Chondrocyte (in vitro differentiated cells): ENCODE measurements at places on chromosomes 7 and 10.

GRCh38 chr10:58667658-58668310, 155.1 kb downstream of the BICC1 start:
- H3K4me1 ChIP-seq: peaks cover 51% of the 10 kb centered on the region
- no peak overlapping the region for H3K4me3 ChIP-seq
- H3K36me3 ChIP-seq: peaks cover 3% of the 10 kb centered on the region
- no peak for DNase-seq
- H3K27me3 ChIP-seq: no peaks in the 10 kb centered on the region
- H3K27ac ChIP-seq: no peak overlapping the region

DNA sequence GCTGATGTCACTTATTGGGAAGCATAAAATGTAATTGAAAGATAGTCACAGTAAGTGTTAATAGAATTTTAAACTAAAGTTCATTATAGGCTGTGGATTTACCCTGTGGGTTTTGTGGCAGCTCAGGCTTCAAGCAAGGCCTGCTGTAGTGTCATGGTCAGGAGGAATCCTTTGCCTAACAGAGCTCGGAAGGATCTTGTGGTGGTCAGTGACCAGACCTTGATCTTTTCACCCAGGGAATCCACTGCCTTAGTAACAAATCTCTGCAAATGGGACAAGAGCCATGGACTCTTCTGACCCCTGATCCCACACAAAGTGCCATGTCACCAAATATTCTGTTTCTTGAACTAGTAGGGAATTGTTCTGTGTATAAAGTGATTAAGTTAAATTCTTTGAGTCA, 20.6 kb upstream of the HDAC9 start:
- no peak for DNase-seq
- H3K27me3 ChIP-seq: no peaks in the 10 kb centered on the region
- H3K36me3 ChIP-seq: no peaks in the 10 kb centered on the region
- H3K27ac ChIP-seq: no peak overlapping the region

GRCh38 chr7:100861616-100861985, 5.6 kb upstream of the TRIP6 start:
- peaks cover 11% of the 10 kb centered on the region for H3K36me3 ChIP-seq
- peaks cover 10% of the 10 kb centered on the region for H3K4me1 ChIP-seq
- no peak for DNase-seq
- H3K27ac ChIP-seq: no peak overlapping the region
- no peaks in the 10 kb centered on the region for H3K27me3 ChIP-seq

DNA sequence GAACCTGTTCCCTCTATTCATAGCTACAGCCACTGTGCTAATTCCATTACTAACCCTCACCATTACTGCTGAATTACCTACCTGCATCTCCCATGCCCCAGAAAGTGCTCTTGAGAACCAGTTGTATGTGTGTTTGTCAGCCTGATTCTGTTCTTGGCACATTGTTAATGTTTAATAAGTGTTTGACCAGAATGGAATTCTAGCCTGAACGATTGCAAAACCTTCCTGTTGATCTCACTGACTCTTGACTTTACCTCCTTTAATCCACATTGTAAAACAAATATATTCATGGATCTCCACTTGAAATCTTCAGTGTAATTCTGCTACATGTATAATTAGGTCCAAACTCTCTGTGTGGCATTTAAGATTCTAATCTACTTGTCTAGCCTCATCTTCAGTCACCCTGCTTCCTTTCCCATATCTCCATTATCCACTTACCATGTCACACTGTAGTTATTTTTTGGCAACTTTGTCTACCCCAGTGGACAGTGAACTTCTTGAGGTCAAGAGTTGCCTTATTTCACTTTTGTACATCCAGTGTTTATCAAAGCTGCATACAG, 4.9 kb downstream of the ZNF277 start:
- H3K4me3 ChIP-seq: no peak overlapping the region
- H3K36me3 ChIP-seq: no peaks in the 10 kb centered on the region
- no peak for DNase-seq
- peak overlapping the region; percentile 6 for H3K27ac ChIP-seq

DNA sequence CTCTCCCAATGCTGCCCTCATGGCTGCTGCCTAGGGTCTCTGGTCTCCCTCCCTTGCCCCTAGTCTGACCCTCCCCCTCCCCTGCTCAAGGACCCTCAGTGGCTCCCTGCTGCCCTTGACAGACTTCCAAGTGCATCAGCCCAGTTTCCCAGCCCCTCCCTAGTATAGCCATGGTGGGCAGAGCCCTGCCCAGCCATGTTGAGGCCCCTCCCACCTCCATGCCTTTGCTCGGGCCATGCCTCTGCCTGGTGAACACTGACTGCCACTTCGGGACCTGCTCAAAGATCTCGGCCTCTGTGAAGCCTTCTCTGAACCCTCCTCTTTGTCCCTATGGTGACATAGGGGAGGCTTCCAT, 73.2 kb downstream of the MYL10 start:
- H3K4me3 ChIP-seq: no peak overlapping the region
- no peaks in the 10 kb centered on the region for H3K4me1 ChIP-seq
- H3K27me3 ChIP-seq: no peaks in the 10 kb centered on the region
- H3K36me3 ChIP-seq: peaks cover 19% of the 10 kb centered on the region
- peak; percentile 37 for DNase-seq

DNA sequence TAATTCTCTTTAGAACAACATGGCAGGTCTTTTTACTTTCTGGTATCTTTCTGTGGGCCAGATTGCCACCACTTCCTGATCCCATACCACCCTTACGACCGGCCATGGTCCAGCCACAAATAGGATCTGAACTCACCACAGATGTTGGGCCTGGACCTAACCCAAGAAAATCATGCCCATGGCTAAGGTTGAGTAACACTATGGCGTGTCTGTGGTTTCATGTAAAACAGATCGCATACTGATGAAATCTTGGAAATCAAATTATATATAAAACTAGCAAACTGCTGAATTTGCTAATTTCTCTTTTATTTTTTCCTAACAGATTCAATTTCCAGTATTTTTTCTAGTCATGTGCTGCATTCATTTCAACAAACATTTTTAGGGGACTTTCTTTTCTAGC, 77.2 kb downstream of the CH25H start:
- H3K27me3 ChIP-seq: peaks cover 12% of the 10 kb centered on the region
- H3K4me3 ChIP-seq: no peak overlapping the region
- H3K27ac ChIP-seq: peak overlapping the region; percentile 19
- DNase-seq: no peak

DNA sequence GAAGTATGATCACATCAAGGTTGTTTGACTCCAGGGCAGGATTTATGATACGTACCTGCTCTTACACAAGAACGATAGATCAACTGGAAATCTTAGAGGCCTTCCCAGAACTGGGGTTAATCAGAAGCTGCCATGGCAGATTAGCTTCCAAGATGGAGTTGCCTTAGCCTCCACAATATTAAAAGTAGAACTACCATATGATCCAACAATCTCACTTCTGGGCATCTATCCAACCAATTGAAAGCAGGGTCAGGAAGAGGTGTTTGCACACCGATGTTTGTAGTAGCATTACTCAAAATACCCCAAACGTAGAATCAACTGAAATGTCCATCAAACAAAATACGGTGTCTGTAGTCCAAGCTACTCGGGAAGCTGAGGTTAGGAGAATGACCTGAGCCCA, 6.6 kb downstream of the PILRB start:
- no peaks in the 10 kb centered on the region for H3K4me1 ChIP-seq
- H3K27ac ChIP-seq: no peak overlapping the region
- peaks cover 39% of the 10 kb centered on the region for H3K36me3 ChIP-seq
- no peaks in the 10 kb centered on the region for H3K27me3 ChIP-seq
- no peak for DNase-seq
- no peak overlapping the region for H3K4me3 ChIP-seq

- H3K36me3 ChIP-seq: no peaks in the 10 kb centered on the region
- H3K4me1 ChIP-seq: peaks cover 30% of the 10 kb centered on the region
- DNase-seq: no peak
Observed at GRCh38 chr7:95599069-95599468, 2.8 kb upstream of the PDK4 start.

DNA sequence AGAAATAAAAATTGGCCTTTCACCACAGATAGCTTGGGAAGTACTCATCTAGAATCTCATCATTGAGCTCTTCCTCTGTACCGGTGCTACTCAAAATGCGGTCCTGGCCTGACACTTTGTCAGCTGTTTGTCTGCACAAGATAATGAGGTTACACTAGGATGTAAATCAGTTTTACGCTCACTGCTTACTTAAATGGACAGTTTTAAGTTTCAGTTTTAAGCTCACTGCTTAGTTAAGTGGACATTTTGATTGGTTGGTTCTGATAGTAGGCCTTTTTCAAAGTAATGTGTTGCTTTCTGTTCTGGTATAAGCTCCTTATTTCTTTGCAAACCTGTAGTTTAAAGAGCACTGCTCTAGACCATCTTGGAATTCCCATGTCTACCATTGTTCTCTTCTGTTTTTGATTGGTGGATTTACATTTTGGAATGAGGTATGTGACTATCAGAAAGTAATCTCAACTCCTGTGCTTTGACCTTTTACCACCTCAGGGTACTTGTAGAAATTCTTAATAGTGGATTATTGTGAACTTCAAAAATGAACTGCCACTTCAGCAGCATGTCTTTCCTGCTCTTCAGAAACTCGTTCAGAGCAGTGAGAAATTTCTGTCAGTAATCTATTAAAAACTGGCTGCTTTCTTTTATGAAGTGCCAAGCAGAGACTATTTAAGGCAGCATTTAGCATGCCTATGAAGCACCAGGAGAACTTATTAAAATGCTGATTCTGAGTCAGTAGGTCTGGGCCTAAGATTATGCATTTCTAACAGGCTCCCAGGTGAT, 55.0 kb downstream of the C1GALT1 start:
- H3K4me1 ChIP-seq: peaks cover 12% of the 10 kb centered on the region
- no peaks in the 10 kb centered on the region for H3K27me3 ChIP-seq
- H3K36me3 ChIP-seq: peaks cover 10% of the 10 kb centered on the region
- H3K27ac ChIP-seq: no peak overlapping the region

- H3K27me3 ChIP-seq: no peaks in the 10 kb centered on the region
- DNase-seq: no peak
- H3K4me3 ChIP-seq: no peak overlapping the region
- peaks cover 3% of the 10 kb centered on the region for H3K36me3 ChIP-seq
Observed at GRCh38 chr7:28745351-28745750, 212.8 kb downstream of the TRIL start.

DNA sequence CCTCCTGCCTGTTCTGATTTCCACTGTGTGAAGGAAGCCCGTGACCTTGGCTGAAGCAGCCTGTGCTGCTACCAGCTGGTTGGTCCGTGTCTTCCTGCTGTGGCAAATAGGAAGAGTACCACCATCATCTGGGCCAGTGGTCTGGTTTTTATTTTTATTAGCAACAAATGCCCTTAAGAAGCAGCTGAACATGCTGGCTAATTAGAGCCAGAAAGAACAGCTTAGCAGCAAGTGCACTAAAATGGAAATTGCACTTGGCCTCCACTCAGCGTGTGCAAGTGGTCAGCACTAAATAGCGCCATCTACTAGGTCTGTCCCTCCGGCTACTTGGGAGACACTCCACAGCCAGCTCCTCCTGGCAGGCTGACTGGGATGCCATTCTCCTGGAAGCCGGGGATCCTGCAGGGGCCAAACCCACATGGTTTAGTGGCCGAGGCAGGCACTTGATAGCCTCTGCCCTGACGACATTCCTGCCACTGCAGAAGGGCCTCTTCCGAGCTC, 690.3 kb upstream of the FOXK1 start:
- no peak overlapping the region for H3K4me3 ChIP-seq
- no peaks in the 10 kb centered on the region for H3K4me1 ChIP-seq
- peaks cover 6% of the 10 kb centered on the region for H3K36me3 ChIP-seq
- DNase-seq: no peak

GRCh38 chr7:158368449-158368848, 219.2 kb downstream of the PTPRN2 start:
- no peaks in the 10 kb centered on the region for H3K27me3 ChIP-seq
- H3K27ac ChIP-seq: no peak overlapping the region
- no peaks in the 10 kb centered on the region for H3K4me1 ChIP-seq
- H3K4me3 ChIP-seq: no peak overlapping the region
- peak; percentile 46 for DNase-seq

DNA sequence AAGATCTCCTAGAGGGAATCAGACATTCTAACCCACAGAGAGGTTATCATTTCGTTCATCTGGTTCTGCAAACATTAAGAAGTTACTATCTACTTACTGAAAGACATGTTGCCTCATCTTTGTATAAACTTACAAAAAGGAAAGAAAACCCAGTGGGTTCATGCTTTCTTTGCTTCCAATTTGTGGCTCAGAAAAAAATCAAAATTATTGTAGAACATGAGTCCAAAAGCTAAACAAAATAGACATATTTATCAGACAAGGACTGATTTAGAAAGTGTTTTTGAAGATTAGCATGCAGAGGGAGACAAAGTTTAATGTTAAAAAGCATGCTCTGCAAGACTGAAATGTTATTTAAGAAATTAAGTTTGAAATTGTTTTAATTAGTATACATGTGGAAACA, 123.1 kb downstream of the MBL2 start:
- H3K4me3 ChIP-seq: no peak overlapping the region
- H3K27me3 ChIP-seq: no peaks in the 10 kb centered on the region
- H3K36me3 ChIP-seq: no peaks in the 10 kb centered on the region
- peaks cover 10% of the 10 kb centered on the region for H3K4me1 ChIP-seq

DNA sequence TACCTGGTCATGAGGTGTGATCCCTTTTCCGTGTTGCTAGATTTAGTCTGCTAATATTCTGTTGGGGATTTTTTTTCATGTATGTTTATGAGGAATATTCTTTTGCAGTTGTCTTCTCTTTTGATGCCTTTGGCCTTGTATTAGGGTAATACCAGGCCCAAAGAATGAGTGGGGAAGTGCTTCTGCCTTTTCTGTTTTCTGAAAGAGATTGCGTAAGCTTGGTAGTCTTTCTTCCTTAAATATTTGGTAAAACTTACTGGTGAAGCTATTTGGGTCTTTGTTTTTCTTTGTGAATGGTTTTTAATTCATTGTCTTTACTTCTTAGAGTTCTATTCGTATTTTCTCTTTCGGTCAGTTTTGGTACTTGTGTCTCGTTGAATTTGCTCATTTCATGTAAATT, 51.1 kb downstream of the SHH start:
- H3K27me3 ChIP-seq: no peaks in the 10 kb centered on the region
- peaks cover 40% of the 10 kb centered on the region for H3K4me1 ChIP-seq
- DNase-seq: no peak
- H3K36me3 ChIP-seq: peaks cover 7% of the 10 kb centered on the region
- no peak overlapping the region for H3K27ac ChIP-seq

- no peak for DNase-seq
- H3K27me3 ChIP-seq: no peaks in the 10 kb centered on the region
- no peak overlapping the region for H3K27ac ChIP-seq
- H3K4me1 ChIP-seq: peaks cover 10% of the 10 kb centered on the region
- no peak overlapping the region for H3K4me3 ChIP-seq
Observed at GRCh38 chr7:15130666-15131541, 228.4 kb upstream of the DGKB start.

GRCh38 chr10:101779544-101780186, 3.6 kb downstream of the NPM3 start:
- H3K27ac ChIP-seq: no peak overlapping the region
- peaks cover 11% of the 10 kb centered on the region for H3K36me3 ChIP-seq
- no peak for DNase-seq
- peak overlapping the region; percentile 56 for H3K4me3 ChIP-seq

GRCh38 chr10:130499541-130499940, 363.4 kb downstream of the GLRX3 start:
- H3K36me3 ChIP-seq: no peaks in the 10 kb centered on the region
- H3K4me1 ChIP-seq: no peaks in the 10 kb centered on the region
- H3K4me3 ChIP-seq: no peak overlapping the region
- no peak overlapping the region for H3K27ac ChIP-seq
- peak; percentile 59 for DNase-seq

- H3K27me3 ChIP-seq: no peaks in the 10 kb centered on the region
- peaks cover 49% of the 10 kb centered on the region for H3K4me1 ChIP-seq
- no peaks in the 10 kb centered on the region for H3K36me3 ChIP-seq
- H3K4me3 ChIP-seq: no peak overlapping the region
- no peak overlapping the region for H3K27ac ChIP-seq
Observed at GRCh38 chr10:79106256-79107050, 37.7 kb downstream of the ZMIZ1 start.
